Left lung (tissue), 14 donors: ENCODE measurements at places on chromosomes 2 and 18. TPM values are rescaled to one million over a fixed set of nuclear protein-coding genes. Genes with fewer than 3 reads are reported as not detected.

GRCh38 chr18:5142859-5143258 lies 54.2 kb downstream of the AKAIN1 start:
- H3K36me3 ChIP-seq: no peaks in the 10 kb centered on the region
- no peaks in the 10 kb centered on the region for H3K27me3 ChIP-seq
- H3K27ac ChIP-seq: no peak overlapping the region
- H3K4me3 ChIP-seq: no peak overlapping the region
- no peaks in the 10 kb centered on the region for H3K4me1 ChIP-seq

The NYAP2 gene
- polyA plus RNA-seq: 0.04 TPM

The GPR17 gene
- 1.1 TPM for polyA plus RNA-seq

The POTEI gene
- 0.93 TPM for polyA plus RNA-seq

The MAL gene
- 3.7 TPM for polyA plus RNA-seq

The GAREM1 gene
- 12.8 TPM for polyA plus RNA-seq
